ENCODE measurements at places on chromosomes 13 and 19.
A peak's percentile ranks its signal among the peaks of the same experiment; 100 is the strongest.

DNA sequence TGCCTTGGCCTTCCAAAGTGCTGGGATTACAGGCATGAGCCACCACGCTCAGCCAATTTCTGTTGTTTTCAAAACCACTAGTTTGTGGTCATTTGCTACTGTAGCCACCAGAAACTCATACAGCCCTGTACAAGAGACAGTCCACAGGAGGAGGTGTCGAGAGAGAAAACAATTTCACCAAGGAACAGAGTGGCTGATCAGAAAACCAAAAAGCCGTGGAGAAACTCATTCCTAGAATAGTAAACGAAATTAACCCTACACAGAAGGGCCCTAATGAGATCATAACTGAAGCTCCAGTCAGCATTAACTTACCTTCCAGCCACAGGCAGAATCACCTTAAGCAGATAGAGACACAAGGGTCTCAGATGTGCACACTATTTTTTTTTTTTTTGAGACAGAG lies 3.8 kb upstream of the CCDC124 start:
- no peak for DNase-seq

GRCh38 chr19:15299568-15300409 lies 32.5 kb downstream of the BRD4 start:
- no peak for DNase-seq

GRCh38 chr13:53189162-53189561 lies 160.5 kb downstream of the OLFM4 start:
- DNase-seq: no peak

- DNase-seq: peak; percentile 46
These were observed 5.3 kb upstream of the HCN2 start for GRCh38 chr19:584240-585001.

DNA sequence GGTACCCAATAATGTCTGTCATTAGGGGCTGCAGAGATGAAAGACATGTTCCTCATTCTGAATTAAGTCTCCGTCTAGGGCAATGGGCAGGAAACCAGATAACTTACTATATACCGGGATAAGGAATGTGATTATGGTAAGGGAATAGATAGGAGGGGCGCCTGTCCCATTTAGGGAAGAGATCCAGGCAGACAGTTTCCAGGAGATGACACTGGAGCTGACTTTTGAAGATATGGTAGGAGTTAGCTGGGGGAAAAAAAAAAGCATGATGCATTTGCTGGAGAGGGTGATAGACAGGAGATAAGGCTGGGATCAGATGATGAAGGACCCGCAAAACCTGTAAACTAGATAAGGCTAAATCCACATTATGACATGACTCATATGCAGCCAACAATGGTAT lies 340.7 kb downstream of the DCT start:
- DNase-seq: no peak

GRCh38 chr19:41307954-41308449 lies 2.0 kb upstream of the CCDC97 start:
- no peak for DNase-seq

GRCh38 chr13:75357576-75358289 lies 124.2 kb downstream of the TBC1D4 start:
- DNase-seq: peak; percentile 21

GRCh38 chr19:42154471-42155323 lies 22.5 kb upstream of the POU2F2 start:
- no peak for DNase-seq

- peak; percentile 18 for DNase-seq
These were observed 330.8 kb downstream of the DLEU7 start for GRCh38 chr13:50512474-50513299.

DNA sequence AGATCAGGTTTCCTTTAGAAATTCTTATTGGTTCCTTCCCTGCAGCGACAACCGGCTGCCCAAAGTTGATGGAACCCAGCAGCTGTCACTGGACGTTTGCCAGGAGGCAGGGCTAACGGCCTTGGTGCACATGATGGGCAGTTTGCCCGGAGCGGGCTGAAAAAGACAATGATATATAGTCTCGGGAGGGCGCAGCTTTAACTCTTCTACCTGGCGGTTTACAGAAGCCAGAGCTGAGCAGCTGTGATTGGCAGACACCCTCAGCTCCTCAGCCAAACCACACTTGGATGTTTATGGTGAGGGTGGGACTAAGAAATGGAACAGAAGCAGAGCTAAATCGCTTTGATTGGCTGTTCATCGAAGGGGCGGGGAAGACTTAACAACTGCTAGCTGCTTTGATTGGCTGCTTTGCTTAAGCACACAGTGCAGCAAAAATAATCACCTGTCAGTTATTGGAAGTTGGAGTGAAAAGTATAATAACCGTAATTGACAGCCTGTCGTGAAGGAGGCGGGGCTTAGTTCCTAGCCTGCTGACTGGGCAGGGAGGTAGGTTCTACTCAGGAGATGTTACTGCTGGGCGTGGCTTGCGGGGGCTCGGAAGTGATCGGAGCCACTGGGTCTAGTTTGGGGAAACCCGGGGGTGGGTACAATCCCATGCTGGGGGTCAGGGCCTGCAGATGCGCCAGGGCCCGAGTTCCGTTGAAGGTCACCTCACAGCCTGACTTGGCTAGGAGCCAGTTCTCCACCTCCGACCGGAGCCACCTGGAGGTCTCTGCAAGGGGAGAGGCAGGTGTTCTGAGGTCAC lies 7.5 kb downstream of the EMP3 start:
- DNase-seq: peak; percentile 74

- no peak for DNase-seq
These were observed 218.4 kb upstream of the TMTC4 start for GRCh38 chr13:100892981-100893380.

DNA sequence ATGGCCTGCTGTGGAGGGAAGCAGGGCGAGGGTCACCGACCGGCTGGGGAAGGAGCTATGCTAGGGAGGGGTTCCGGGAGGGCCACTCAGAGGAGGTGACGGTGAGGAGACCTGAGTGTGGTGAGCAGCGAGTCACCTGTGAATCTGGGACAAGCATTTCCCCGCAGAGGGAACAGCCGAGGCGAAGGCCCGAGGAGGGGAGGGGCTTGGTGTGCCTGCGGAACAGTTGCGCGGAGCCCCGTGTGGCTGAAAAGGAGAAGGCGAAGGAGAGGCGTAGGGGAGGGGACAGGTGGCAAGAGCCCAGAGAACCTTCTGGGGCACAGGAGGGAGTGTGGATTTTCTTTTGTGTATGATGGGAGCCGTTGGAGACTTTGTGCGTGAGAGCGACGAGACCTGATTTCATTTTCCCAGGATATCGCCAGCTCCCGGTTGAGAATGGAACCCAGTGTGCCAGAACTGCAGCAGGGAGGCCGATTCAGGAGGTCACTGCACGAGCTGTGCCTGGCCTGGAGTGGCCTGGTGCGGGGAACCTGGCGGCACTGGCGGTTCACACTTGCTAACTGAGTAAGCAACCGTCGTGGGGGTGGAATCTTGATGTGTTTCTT lies 117.7 kb upstream of the ZNF507 start:
- DNase-seq: no peak

GRCh38 chr13:47158593-47158992 lies 261.7 kb upstream of the HTR2A start:
- no peak for DNase-seq

- DNase-seq: peak; percentile 79
These were observed at the start of gene ZNF426 for GRCh38 chr19:9538183-9539058. TSS of gene ZNF426 (minus strand) at chr19:9538645. CDS start at chr19:9536232, 2,413 bp downstream.

DNA sequence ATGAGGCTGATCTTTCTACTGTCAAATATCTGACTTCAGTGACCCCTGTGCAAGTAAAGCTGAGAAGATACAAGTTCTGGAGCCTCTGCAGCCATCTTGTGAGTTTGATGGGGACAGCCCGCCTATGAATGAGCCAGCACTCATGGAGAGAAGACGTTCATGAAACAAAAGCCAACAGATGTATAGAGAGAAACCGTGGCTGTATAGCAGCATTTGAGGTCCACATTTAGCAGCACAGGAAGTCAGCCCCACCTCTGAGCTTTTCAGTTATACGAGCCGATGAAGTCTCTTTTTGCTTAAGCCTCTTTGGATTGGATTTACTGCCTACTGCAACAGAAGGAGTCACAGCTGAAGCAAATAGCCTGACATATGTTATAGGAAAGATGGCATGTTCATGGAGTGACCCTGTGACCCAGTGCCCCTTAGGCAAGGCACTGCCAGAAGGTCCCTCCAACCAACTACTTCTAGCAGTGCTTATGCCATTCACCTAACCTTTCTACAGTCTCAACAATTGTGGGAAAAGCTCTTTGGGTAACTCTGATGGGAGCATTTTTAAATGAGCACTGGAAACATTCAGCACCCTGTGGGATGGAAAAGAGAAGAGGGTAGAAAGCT lies 3.5 kb upstream of the DLEU7 start:
- DNase-seq: no peak

- no peak for DNase-seq
These were observed 25.6 kb downstream of the IPO5 start for GRCh38 chr13:97979051-97979450.

DNA sequence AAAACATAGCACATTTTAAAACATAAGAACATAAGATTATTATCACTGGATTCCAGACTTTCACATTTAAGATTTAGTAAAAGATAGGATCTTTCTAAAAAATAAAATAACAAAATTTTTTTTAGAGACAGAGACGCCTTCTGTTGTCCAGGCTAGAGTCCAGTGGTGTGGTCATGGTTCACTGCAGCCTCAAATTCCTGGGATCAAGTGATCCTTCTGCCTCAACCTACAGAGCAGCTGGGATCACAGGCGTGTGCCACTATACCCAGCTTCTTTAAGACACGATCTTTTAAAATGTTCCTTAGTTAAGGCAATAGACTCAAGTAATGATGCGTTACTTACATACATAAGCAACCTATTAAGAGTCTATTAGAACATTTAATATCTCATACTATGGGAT lies 32.7 kb downstream of the ALG5 start:
- no peak for DNase-seq

DNA sequence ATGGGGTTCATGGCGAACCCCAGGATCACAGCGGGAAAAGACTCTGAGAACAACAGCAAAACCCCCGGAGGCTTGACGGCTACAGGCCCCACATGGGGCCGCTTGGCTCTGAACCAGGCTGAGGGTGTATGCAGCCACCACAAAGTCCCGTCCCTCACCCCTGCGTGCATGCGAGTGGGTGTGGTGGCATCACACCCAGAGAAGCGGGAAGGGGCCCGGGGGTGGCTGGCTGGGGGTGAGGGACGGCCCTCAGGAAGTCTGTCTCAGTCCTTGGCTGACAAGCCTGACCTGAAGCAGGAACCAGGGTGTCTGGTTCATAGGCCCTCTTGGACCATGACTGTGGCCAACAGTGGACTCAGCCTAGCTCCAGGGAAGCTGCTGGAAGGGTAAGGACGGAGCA lies 34.2 kb downstream of the CEBPG start:
- DNase-seq: no peak

GRCh38 chr19:21749090-21749489 lies 18.3 kb downstream of the ZNF100 start:
- no peak for DNase-seq

DNA sequence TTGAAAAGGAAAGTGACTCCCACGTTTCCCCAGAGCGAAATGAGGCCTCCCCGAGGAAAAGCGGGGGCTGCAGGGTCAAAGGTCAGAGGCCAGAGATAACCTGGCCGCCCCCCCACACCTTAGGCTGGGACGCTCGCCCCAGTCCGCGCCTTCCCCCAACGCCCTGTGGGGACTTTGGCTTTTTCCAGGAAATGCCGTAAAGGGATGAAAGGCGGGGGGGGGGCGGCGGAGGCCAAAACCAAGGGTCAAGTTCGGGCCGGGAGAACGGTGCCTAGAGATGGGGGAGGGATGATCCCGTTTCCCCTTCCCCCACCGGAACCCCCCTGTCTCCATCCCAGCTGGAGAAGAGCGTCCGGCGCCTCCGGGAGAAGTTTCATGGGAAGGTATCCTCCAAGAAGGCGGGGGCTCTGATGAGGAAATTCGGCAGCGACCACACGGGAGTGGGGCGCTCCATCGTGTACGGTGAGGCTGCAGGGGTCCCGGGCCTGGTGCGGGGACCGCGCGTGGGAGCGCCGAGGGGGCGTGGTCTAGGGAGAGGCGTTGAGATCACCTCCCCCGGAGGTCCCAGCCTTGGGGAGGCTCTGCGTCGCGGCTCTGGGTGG lies 575 bp downstream of the SHFL start:
- peak; percentile 37 for DNase-seq

DNA sequence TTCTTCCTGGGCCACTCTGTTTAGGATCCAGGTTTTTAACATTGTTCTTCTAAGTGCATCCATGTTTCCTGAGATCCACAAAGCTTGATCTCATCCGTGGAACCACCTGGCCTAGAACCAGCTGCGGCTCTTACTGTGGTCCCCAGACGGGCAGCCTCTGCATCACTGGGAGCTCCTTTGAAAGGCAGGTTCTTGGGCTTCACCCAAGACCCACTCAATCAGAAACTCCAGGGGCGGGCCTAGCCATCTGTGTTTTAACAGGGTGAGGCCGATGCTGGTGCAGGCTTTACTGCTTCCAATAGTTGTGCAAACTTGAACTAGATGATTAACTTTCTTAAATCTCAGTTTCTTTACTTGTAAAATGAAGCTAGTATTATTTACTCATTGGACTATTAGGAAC lies 605.7 kb downstream of the FGF9 start:
- no peak for DNase-seq

DNA sequence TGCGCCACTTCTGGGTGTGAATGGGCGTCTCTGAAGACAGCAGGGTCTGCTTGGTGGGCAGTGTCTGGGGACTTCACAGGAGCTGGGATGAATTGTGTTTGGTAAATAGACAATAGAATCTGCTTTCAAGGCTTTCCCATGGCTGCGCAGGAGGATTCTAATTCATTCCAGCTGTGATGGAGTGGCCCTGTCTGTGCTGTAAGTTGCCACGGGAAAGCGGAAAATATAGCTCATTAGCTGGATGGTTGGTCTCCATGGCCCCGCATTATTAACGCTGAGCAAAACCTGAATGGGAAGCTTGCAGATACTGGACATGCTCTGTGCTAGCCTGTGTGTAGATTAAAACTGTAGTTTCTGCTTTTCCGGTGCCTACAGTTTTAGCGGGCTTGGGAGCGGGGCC lies 15.6 kb upstream of the C1QTNF9 start:
- no peak for DNase-seq

DNA sequence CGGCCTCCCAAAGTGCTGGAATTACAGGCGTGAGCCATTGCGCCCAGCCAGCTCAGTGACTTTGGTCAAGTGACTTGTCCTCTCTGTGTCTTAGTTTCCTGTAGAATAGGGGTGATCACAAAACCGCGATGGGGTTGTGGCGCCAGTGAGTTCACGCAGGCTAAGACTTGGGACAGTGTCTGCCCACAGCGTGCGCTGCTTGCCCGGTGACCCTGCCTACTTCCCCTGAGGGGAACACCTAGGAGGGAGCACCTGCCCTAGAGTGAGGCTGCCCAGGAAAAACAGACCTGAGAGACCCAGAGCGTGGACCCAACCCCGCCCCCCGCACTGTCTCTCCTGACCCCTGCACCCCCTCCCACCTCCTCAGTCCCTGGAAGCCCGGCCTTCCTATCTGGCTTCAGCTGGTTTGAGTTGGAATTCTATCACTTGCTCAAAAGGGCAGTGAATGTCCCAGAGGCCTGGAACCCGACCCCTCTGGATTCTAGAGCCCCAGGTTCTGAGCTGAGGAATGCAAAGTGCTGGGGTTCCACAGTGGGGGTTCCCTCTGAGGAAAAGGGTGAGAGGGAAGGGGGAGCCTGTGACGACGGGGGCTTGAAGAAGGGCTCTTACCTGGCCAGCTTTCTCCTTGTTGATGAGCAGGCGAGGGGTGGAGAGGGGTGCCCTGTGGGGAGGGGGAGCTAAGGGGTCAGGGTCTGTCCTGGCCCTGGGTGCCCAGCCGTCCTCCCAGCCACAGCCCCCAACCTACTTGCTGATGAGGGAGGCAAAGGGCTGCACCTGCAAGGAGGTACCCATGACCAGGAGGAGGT lies 2.2 kb upstream of the RINL start:
- no peak for DNase-seq
